ENCODE measurements at places on chromosomes 2 and 18. TPM values are rescaled to one million over a fixed set of nuclear protein-coding genes. Genes with fewer than 3 reads are reported as not detected.

NTSR2 gene
- not detected for total RNA-seq

FSIP2 gene
- 0.08 TPM for total RNA-seq

FAM168B gene
- total RNA-seq = 56.7 TPM

TRIM43 gene
- not detected for total RNA-seq

MAP4K3 gene
- 9.5 TPM for total RNA-seq

DNAJC5G gene
- not detected for total RNA-seq

CNRIP1 gene
- total RNA-seq = not detected

PHOSPHO2 gene
- total RNA-seq = 2.5 TPM

ATP6V1B1 gene
- total RNA-seq = not detected

TOGARAM2 gene
- 4.6 TPM for total RNA-seq

BOLL gene
- not detected for total RNA-seq

OXER1 gene
- not detected for total RNA-seq

B3GNT7 gene
- total RNA-seq = not detected

EML6 gene
- 0.86 TPM for total RNA-seq

CYB5A gene
- 25.9 TPM for total RNA-seq

LHCGR gene
- not detected for total RNA-seq

LDLRAD4 gene
- 32.5 TPM for total RNA-seq

ZAP70 gene
- total RNA-seq = 304 TPM

Measured in activated naive CD4-positive, alpha-beta T cell treated with anti-CD3 and anti-CD28 coated beads, Interleukin-2, amount 10 ng/mL, durations not matched to agents 5 hours and 36 hours (primary cell).